Stimulated activated CD4-positive, alpha-beta T cell treated with anti-CD3 and anti-CD28 coated beads, Interleukin-1b, Interleukin-23, amount 100 ng/mL, for 1 hour (primary cell): ENCODE measurements at places on chromosomes 7 and 10.

GRCh38 chr7:133372337-133372736 is 119.5 kb downstream of the EXOC4 start:
- DNase-seq, result no peak

GRCh38 chr7:99383203-99383602 is 8.7 kb downstream of the ARPC1B start:
- DNase-seq, result no peak

- DNase-seq, result no peak
Measured at GRCh38 chr7:111168182-111168581, 77.3 kb downstream of the LRRN3 start.

GRCh38 chr10:112960151-112960681 is 10.2 kb downstream of the TCF7L2 start:
- DNase-seq, result no peak

DNA sequence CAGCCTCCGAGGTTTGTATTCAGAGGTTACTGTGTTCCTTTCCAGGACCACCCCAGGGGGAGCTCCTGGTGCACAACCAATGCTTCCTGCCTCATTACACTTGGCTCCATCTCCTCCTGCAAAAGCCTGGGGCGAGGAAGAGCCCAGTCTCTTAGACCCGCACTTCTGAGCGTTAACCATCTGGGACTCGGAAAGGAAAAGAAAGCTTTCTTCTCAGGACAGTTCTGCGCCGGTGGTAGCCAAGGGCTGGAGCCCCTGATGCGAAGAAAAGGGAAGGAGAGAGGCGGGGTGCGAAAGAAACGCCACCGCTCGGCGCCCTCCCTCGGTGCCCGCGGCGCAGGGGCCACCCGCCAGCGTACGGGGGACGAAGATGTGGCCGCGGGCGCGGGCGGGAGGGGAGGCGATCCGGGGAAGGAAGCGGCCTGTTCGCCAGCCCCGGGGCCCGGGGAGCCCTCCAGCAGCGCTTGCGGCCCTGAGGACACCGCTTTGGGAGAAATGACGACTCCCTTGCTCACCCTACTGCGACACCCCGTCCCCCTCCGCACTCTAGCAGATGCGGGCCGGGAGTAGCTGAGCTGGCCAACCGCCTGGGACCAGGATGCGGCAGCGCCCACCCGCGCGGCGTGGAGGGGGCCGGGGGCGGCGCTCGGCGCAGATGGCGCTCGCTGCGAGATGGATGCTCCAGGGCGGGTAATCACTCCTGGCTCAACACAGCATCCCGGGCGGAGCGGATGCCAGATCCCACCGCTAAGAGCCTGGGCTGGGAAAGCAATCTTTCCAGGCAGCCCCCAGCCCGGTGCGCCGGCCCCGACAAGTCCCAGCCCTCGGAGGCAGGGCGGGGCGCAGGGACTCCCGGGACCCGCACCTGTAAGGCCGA is 1.3 kb downstream of the NRCAM start:
- DNase-seq, result no peak

DNA sequence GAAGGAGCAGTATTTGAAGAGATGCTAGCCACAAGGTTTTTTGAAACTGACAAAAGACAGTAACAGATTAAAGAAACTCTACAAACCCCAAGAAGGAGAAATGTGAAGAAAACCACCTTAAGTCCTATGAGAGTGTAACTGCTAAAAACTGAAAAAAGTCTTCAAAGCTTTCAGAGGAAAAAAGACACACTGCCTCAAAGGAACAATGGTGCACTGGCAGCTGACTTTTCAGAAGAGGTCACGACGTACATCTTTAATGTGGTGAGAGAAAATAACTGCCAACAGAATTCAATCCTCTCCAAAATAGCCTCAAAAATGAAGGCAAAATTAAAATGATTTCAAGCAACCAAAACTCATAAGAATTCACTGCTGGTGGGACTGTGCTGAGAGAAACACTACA is 94.0 kb downstream of the VIPR2 start:
- DNase-seq, result no peak

- no peak for DNase-seq
Measured at GRCh38 chr10:78301891-78302738, 268.5 kb downstream of the RPS24 start.

DNA sequence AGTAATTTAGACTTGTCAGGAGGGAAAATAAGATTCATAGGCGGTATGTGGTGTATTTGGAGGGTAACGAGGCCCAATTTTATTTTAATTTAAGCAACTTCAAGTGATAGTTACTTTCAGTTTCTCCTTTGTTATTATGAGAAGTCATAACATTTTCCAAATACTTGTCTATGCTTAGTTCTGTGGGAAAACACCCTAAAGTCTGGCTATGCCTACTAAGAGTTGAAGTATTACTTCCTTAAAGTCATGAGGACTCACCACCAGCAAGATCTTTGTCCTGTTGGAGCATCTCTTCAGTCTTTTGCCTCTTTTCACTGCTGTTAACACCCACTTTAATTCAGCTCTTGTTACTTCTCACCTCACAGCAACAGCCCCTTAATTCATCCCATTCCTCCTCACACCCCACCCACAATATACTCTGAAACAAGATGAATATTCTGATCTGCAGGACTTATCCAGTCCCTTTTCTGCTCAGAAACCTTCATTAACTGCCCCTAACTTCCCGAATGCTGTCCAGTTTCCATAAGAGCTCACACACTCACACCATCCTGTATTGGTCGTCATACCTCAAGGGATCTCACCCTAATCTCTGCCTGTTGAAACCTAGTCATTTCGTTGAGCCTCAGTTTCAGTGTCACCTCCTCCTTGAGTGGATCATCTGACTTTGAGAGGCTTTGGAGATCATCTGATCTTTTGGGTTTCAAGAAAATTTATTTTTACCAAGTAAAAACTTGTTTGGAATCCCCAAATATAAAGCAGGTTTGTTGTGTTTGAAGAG is 61.3 kb downstream of the DNAH11 start:
- DNase-seq, result no peak

DNA sequence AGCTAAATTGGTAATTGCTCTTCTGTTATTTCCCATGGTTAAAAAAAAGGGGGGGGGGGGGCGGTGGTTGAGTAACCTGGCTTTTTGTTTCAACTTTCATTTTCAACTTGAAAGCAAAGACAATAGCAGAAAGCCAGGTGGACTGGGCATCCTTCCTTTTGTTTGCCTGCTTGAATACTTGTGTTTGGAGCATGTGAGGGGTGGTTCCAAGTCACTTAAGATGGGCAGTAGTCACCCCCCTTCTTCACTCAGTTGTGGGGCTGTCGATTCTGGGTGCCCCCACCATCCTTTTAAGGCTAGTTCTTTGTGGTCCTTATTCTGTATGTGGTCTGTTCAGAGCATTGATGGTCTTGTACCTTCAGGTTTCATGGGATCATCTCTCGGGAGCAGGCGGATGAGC is 165.6 kb upstream of the PRR15 start:
- DNase-seq, result no peak

GRCh38 chr7:149599636-149600206 is 102.1 kb upstream of the ZNF746 start:
- DNase-seq, result no peak

GRCh38 chr10:57507788-57508187 is 759.9 kb downstream of the IPMK start:
- DNase-seq, result no peak

DNA sequence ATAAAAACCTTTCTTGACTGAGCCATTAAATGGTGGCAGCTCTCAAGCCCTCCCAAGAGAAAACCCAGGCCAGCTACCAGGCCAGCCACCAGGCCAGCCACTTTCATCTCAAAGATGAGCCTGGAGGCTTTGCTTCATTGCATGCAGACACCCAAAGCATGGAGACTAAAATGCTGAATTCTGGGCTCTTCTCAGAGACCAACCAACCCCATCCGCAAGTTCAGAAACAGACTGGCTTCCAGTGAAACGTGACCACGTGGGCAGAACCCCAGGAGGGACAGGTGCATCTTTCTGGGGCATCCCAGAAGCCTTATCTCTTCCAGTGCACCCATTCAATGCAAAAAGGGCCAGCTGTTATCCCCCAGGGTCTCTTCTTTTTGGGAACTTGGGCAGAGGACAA is 20.9 kb downstream of the CHST15 start:
- no peak for DNase-seq

GRCh38 chr7:111159426-111159825 is 68.5 kb downstream of the LRRN3 start:
- no peak for DNase-seq

DNA sequence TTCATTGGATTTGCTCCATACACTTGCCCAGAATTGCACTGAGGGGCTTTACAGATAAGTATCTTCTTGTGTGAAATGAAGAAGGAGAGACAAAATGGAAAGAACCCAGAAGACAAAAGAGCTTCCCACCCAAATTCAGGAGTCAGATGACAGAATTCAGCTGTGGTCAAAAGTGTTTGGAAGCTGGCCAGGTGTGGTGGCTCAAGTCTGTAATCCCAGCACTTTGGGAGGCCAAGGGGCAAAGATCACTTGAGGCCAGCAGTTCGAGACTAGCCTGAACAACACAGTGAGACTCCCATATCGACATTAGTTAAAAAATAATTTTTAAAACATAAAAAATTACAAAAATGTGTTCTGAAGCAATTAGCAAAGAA is 27.1 kb downstream of the DUSP5 start:
- no peak for DNase-seq

DNA sequence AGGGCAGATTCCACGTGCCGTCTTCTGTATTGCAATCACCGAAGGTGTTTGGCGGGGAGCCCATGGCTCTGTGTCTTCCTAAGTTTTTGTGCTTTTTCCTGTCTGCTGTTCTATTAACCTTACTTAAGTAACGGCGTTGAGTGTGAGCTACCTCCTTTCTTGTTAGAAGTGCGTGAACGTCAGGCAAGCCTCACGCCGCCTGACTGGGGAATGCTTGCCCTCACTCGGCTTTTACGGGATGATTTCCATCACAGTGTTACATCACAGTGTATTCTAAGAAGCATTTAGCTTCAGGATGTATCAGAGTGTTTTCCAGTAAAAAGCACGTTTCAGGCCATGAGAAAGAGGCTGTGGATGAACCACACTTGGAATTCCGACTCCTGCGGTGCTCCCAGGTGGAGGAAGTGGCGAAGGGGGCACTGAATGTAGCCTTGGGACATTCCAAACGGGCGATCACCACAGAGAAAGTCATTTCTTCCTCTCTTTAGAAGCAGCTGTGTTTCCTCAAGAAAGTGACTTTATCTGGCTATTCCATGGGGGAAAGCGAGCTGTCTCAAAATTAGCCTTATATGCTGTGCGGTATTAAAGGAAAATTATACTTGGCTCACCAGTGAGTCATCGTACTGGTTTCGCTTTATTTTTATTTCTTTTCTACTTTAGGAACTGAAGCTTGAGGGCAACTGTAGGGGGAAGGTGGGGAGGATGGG is 290.7 kb downstream of the KLF6 start:
- DNase-seq, result no peak

- no peak for DNase-seq
Measured at GRCh38 chr10:15625261-15625660, 94.5 kb downstream of the ITGA8 start.

- DNase-seq, result no peak
Measured at GRCh38 chr10:35579726-35580422, 25.3 kb upstream of the GJD4 start.

DNA sequence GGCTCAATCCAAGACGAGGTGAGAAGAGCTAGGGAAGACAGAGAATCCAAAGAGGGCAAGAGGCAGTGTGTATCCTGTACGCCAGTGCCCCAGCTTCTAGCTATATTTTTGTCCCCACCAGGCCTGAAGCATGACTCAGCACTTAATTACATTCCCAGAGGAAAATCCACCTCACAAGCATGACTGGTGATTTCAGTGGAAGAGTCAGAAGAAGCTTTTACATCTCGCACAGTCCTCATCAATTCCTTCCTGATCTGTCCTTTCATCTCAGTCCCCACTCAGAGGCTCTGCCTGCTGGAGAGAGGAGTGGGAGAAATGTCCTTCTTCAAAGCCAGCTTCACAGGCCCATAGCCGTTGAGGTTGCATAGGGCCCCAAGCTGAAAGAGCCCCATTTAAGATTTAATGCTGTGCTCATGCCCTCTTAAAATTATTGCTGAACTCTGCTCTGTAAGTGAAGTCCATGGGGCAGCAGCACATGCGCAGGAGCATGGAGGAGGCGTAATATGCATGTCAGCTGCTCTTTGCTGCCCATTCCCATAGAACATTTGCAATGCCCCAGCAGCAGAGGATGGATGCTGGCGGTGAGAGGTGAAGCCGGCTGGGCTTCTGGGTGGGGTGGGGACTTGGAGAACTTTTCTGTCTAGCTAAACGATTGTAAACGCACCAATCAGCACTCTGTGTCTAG is 39.0 kb upstream of the AOAH start:
- no peak for DNase-seq

DNA sequence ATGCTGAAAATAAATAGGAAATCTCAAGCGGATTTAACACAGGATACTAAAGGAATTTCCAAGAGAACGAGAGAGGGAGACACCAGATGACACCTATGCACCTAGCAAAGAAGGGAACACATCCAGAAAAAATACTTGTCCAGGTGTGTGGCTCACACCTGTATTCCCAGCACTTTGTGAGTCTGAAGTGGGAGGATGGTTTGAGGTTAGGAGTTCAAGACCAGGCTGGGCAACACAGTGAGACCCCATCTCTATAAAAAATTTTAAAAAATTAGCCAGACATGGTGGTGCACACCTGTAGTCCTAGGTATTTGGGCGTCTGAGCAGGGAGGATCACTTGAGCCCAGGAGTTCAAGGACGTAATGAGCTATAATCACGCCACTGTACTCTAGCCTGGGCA is 11.2 kb upstream of the CAPZA2 start:
- DNase-seq, result no peak

GRCh38 chr10:51857305-51857704 is 157.9 kb upstream of the CSTF2T start:
- no peak for DNase-seq

DNA sequence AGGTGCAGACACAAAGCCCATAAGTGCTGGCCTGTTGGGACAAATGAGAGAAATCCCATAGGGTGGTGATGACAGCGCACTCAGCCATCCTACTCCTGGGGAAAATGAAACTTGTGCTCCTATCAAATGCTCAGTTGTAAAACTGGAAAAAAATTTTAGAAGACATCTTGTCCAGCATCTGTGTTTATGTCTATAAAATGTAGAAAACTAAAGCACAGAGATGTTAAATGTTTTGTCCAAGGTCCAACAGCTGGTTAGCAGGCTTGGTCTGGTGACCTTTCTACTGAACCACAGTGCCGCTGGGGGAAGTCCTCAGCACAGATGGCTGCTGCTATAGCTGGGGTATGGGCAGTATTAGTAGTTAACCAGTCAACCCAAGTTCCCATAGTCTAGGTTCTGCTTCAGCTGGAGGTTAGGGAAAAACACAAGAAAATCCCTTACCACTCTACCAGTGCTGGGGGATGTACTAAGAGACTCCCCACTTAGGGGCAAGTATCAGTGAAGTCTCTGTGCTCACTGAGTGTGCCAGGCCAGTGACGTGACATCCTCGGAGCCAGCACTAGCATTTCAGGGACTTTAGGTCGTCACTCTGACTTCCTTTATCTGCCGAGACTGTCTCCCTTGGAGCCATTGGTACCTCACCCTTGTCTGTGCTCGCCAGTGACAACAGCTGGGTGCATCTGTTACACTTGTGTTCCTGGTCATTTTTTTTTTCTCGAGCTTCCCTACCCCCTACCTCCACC is 1.9 kb downstream of the TSPAN33 start:
- no peak for DNase-seq

GRCh38 chr7:46205478-46205877 is 284.4 kb upstream of the IGFBP3 start:
- no peak for DNase-seq
